Left lung (tissue), 14 donors: ENCODE measurements at places on chromosomes 13 and 19.

DNA sequence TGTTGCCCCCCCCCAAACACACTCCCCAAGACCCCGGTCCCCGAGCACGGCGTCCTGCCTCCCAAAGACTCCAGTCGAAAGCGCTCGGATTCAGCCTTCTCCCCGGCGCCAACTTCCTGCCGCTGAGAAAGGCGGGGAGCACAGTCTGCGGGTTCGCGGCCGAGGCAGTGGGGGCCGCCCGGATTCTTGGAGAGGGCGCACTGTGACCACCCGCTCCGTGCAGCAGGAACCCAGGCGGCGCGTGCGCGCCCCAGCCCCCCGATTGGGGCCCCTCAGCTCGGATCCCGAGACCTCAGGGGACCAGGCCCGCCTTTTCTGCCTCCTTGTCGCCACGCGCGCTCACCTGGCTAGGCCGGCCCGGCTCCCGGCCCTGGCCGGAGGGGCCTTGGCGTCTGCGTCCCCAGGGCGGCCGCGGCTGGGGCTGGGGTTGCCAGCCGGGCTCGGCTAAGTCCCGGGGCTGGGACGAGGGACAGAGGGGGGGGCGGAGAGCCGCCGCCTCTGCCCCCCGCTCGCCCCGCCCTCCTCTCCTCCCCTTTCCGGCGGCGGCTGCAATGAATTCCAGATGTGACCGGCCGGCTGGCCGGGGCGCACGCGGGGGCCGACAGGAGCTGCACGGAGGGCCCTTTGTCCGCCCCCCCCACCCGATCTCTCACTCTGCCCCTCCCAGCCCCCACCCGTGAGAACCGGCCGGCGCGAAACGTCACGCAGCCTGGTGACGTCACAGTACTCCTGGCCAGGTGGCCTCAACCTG lies at the start of gene S1PR2:
Gene S1PR2, minus strand, starts transcription at position 471 of the 751 bp plus-strand sequence. CDS start 6,426 bp downstream, outside the sequence.
- peak; percentile 89 for DNase-seq

DNA sequence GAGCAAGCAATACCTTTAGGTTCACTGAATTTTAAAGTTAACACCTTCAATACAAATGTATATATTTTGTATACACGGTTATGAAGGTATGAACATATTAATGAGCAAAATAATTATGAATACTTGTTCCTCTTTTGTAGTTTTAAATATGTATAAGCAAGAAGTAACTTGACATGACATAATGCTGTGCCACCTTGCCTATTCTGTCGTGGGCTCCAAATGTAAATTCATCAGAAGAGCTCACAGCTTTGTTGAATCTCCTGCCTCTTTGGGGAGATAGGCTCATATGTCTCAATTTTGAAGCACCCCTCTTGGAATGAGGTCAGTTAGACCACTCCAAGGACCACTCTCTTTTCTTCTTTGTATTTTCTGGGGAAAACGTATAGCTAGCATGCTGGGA lies 59.3 kb downstream of the LRCH1 start:
- DNase-seq, result no peak

DNA sequence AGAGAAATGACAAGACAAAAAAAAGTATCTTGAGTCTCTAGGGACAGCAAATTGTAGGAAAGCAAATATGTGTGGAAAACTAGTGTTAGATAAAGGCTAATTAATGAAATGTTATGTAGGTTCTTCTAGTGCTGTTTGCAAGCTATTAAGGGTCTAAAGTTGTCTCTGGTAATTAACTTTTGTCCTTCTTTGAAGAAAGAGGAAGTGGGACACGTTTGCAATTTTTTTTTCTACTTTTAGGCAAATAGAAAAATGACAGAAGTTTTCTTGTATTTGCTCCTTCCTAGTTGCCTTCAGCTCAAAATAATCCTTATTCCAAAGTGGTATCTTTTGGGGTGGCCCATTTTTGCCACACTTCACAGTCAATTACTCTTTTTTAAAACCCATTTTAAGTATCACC lies 1877.7 kb upstream of the PRR20A start:
- no peak for DNase-seq

- DNase-seq, result no peak
Observed at GRCh38 chr13:45921162-45921736, 69.7 kb upstream of the SIAH3 start.

GRCh38 chr19:3793799-3794198 lies 7.6 kb upstream of the MATK start:
- no peak for DNase-seq
